Fibroblast of lung (primary cell): ENCODE measurements at places on chromosomes 16 and 17. TPM values are rescaled to one million over a fixed set of nuclear protein-coding genes. Genes with fewer than 3 reads are reported as not detected.

DNA sequence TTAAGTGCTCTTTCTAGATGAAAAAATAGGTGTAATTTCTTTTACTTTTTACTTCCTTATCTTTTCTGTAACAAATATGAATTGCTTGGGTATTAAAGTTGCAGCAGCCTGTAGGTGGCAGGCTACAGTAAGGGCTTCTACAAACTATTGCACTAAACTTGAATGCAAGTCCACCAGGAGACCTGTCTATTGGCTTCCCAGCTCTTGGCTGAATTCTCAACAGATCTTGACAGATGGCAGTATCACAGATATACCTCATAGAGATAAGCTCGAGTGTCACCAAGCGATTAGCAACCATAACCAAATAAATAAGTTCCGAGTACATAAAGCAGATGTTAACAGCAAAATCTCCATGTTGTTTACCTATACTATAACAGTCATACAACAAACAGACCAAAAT, 5.9 kb downstream of the BBS2 start:
- peak; percentile 77 for DNase-seq

DNA sequence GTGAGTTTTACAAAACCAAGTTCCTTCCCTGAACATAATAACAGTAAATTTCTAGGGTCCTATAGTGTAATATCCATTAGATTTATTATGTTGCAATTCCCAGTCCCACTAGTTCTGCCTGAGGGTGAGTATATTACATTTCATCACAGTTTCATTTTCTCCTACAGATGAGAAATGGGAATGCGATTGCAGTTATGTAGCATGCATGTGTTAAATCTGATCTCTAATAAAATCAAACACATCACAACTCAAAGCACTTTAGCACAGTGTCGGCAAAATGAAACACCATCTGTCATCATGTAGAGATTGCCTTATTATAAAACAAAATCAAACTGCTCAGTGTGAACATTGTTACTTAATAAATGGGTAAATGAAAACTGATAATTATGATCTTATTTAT, 180.5 kb upstream of the TOX3 start:
- DNase-seq = no peak

- no peak for DNase-seq
These were observed 46.8 kb downstream of the PLXDC1 start for GRCh38 chr17:39104657-39105056.

GRCh38 chr17:36675786-36676185, 74.4 kb downstream of the MRM1 start:
- DNase-seq = no peak

DNA sequence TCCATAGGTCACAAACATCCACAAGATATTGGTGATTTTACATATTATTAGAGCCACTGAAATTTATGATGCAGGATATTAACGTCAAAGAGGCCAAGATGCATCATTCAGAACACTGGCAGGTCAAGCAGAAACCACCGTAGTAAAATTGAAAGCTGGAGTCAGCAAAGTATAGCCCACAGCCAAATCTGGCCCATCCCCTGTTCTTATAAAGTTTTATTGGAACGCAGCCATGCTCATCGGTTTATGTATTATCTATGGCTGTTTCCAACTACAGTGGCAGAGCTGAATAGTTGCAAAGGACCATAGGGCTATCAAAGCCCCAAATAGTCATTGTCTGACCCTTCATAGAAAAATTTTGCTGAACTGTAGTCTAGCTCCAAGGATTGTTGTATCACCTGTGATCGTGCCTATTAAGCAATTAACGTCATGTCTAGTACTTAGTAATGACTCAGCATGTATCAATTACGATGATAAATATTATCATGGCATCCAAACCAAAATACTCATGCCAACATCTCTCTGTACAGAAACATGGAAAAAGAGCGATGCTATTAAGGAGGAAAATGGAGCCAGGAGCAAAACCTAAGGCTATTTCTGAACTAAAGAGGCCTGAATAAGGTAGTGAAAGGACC, 165.6 kb downstream of the IRX3 start:
- DNase-seq = no peak

SP6 gene
- 0.07 and 0.11 TPM in 2 replicates for polyA plus RNA-seq

GRCh38 chr17:48047113-48047740, 932 bp upstream of the NFE2L1 start:
- peak; percentile 22 for DNase-seq

TM4SF5 gene
- not detected in 2 replicates for polyA plus RNA-seq

TPSD1 gene
- polyA plus RNA-seq = not detected in 2 replicates

CDH13 gene
- 40.1 and 96.7 TPM in 2 replicates for polyA plus RNA-seq

- DNase-seq = peak; percentile 18
These were observed 22.3 kb upstream of the ZFPM1 start for GRCh38 chr16:88430524-88431446.

- no peak for DNase-seq
These were observed 33.2 kb upstream of the FAM20A start for GRCh38 chr17:68634345-68634876.

DNA sequence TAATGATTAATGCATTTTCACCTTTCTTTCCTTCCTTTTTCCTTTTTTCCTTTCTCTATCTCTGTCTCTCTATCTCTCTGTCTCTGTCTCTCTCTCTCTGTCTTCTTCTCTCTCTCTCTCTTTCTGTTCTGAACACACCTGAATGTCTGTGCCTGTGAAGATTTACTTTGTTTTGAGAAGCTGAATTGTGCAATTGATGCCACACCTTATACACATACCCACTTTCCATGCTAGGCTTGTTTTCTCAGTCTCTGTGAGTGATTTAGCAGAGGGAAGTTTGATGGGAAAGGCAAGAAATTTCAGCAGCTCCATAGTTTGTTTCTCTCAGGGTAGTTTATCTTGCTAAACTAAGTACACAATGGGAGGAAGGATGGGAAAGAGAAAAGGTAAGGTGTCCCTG, 9.3 kb upstream of the CAPNS2 start:
- no peak for DNase-seq

DNA sequence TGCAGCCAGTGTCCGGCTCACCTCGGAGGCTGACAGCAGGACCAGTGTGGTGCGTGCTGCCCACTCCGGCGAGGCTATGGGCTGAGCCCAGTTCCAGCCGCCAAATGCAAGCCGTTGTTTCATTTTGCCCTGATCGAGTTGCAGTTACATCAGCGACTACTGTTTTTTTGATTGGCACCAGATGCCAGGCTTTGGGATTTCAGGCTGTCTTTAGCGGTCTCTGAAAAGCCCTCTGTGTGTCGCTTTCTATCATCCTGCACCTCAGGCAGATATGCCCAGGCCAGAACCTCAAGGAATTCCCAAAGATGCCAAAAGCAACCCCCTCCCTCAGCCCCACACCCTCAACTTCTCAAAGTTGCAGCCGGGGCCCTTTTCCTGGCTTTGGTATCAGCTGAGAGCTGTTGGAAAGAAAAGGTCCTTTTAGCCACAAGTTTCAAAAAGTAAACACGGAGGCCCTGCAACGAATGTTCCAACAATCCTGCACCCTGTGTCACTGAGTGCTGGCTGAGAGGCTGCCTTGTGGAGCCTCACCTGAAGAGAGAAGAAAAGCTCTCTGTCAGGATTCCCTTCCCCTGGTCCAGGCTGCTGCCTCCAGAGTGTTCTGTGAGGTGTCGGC, 58.9 kb downstream of the WWP2 start:
- peak; percentile 66 for DNase-seq

CLEC10A gene
- not detected in 2 replicates for polyA plus RNA-seq

DNA sequence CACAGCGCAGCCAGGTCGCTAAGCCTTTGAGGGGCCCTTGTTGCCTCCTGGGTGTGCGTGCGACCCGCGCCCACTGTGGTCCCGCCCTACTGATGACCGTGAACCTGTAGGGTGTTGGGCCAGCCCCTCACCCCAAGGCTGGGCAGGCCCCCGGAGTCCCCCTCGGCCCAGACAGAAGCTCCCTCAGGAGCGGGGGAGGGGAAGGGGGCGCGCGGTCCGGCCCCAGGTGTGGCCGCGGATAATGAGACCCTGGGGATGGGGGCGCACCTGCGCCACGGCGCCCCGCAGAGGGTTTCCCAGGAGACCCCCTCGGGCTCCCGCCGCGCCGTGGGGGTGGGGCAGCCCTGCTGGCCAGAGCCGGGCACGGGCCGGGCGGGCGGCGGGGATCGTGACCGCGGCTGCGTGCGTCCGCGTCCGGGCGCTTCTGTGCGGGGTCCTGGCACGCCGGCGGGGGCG, 358 bp upstream of the ARHGDIG start:
- DNase-seq = no peak

- no peak for DNase-seq
These were observed 16.3 kb downstream of the PIK3R5 start for GRCh38 chr17:8949061-8949661.

DNA sequence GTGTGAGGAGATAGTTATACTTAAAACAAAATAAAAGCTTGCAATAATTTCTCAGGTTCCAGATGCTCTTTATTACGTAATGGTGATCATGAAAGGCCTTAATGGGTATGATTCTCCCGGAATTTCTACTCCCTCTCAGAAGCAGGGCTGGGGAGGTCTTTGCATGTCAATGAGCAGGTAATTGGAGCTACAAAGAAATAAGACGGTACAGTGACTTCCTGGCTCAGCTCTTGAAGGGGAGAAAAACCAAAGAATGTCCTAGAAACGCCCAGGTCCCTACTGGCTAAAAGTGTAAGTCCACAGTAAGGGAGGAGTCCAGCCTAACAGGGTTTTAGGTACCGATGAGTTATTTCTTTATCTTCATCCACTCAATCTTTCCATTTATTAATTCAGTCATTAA, 390.9 kb downstream of the TMEM114 start:
- no peak for DNase-seq

DNA sequence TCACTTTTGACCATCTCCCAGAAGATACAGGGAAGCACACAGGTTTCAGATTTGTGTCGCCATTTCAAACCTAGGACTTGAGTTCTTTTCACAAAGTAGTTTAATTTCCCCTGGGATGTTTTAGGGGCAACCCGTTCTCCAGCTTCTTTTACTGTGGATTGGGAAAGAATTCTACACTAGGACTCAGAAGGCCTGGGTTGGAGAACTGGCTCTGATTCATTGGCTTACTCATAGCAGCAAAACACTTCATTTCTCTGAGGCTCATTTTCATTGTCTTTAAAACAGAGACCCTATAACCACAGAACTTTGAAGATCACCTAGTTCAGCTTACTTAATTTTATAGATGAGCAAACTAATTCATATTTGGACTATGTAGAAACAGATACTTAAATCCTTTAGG, 175.9 kb upstream of the SALL1 start:
- peak; percentile 79 for DNase-seq

- no peak for DNase-seq
These were observed 9.2 kb downstream of the SCGB1C2 start for GRCh38 chr17:146546-146945.

DNA sequence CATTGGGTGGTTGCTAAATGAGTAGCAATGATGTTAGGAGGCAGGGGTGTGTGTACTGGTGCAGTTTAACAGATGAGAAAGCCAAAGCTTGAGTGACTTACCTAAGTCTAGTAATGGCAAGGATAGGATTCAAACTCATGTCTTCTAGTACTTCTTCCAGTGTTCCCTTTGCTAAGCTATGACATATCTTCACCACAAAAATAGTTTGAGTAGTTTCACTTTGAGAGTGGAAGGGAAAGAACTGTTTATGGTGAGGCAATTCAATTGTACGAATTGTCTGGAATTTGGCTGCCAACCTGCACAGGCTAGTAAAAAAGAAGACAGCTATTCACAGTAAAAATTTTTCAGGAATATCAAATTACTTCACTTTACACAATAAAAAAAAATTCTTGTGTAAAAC, 138.0 kb downstream of the NLK start:
- DNase-seq = peak; percentile 56

DNA sequence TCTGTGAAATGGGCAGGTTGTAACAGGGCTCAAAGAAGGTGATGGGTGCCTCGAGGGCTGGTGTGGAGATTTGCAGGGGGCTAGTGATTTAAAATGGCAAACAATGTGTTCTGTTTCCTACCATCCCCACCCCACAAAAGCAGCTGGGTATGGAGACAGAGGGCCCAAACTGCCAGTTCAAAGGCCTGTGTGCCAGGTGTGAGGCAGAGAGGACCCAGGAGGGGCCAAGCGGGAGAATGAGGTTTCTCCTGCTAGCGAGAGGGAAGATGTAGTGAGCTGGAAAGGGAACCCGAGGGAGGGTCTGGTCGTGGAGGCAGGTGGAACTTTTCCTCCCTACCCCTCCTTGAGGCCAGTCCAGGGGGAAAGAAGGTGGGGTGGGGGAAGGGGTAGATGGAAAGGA, 39.4 kb downstream of the LAT start:
- no peak for DNase-seq

DNA sequence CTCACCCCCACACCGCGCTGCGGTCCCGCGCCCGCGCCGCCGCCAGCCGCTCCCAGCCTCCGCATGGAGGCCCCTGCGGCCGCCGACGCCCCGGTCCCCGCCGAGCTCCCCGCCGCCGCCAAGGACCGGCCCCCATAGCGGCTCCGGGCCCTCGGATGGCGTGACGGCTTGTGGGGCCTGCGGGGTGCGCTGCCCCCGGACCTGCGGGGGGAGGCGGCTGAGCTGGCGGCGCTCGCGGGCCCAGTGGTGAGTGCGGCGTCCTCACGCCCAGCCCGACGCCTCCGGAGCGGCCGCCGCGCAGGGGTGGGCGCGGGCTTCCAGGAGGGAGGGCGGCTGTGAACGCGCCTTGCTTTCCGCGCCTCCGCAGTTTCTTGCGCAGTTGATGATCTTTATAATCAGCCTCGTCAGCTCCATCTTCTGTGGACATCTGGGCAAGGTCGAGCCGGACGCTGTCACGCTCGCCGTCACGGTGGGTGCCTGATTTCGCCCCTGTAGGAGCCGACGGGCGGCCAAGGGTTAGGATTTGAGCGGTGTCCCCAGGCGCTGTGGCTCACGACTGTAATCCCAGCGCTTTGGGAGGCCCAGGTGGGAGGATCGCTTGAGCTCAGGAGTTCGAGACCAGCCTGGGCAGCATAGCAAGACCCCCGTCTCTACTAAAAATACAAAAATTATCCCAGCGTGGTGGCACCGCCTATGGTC, 46.4 kb downstream of the SLC47A1 start:
- peak; percentile 17 for DNase-seq

NETO2 gene
- polyA plus RNA-seq = 13.2 and 37.7 TPM in 2 replicates

DNA sequence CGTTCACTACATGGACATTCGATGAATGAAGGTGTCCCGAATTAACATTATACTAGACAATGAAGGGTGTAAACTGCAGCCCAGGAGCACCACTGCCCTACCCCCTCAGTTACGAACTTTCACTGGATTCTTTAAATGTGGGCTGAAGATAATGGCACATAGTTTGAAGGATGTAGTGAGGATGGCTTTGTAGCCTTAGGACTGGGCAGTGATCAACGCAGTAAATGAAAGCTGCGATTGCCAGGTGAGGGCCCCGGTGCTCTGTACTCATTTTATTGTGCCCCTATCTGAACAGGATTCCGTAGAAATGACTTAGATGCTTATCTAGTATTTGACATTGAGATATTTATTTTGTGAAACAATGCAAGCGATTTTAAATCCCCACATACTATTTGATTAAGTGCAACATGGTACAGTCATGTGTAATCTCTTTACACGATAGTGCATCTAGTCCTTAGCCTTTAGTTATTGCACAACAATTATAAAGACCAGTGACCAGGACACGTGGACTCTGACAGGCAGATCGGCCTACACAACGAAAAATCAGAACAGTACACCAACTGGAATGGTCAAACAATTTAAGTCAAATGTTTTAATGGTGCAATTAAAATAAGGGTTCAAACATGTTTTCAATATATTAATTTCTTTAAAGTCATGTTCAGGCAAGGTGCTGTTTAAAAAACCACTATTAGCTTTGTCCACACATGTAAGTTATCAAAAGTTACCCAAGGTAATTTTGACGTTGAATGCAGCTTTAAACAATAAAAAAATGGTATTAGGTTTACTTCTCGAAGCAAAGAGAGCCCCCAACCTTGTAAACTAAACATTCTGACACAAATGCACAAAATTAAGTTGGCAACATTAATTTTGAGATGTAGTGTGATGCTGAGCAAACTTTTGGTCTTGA, 17.4 kb upstream of the ERN1 start:
- peak; percentile 61 for DNase-seq

CASKIN1 gene
- 0.01 TPM in 1 of 2 replicates, not detected in the other for polyA plus RNA-seq
